Effector memory CD4-positive, alpha-beta T cell (primary cell): ENCODE measurements at places on chromosomes 6 and 20.

DNA sequence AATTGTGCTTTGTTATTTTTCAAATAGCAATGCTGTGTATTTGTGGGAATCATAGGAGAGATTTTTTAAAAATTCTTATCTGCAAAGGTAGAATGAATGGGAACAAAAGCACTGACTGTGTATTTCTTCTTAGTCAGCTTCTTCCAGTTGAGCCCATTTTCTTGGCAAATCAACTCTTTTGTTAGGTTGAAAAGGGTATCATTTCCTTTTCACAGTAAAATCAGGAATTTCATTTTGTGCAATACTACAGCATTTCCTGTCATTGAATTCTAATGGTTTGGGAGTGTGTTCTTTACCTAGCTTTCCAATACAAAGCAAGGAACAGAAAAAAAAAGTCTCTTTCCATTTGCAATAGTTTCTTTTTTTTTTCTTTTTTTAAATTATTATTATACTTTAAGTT is 19.0 kb upstream of the EXOC2 start:
- DNase-seq = no peak

DNA sequence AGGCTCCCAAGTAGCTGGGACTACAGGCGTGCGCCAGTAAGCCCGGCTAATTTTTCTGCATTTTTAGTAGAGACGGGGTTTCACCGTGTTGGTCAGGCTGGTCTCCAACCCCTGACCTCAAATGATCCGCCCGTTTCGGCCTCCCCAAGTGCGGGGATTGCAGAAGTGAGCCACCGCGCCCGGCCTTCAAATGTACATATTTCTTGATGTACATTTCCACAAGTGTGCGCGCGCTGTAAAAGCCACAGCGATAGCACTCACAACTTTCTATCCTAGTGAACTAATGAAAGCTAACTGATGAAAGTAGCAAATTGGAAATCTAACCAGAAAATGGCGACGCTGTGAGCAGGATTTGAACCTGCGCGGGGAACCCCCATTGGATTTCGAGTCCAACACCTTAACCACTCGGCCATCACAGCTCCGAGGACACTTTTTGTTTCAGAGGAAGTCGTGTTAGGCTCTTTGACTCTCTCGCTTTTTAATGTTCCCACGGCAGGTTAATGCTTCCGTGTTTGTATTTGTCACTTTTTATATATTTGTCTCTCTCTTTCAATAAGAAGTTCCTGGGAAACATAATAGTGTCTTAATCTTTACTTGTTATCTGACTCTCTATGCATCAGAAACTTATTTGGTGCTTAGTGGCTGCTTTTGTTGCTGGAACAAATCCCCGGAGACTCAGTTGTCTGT is 199.4 kb upstream of the ZNF184 start:
- no peak for DNase-seq

GRCh38 chr6:112906726-112907125 is 559.6 kb downstream of the RFPL4B start:
- DNase-seq = no peak

DNA sequence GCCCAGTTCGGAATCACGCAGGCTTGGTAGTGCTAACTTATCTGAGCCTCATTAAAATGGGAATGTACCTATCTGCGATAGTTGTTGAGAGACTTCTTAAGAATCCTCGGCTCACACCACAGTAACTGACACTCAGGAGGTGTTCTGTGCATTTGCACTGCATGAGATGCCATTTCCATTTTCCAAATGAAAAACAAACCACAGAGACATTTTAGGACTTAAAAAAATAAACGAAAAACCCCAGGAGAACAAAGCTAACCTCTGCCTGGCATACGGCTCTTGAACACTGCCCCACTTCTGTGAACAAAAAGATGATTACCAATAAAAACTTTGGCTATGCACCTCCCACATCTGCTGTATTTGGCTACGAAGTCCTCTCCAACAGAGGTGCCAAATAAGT is 37.6 kb downstream of the BEND3 start:
- no peak for DNase-seq

GRCh38 chr20:17875106-17875980 is 93.3 kb downstream of the SNX5 start:
- DNase-seq = no peak
